Cardiac fibroblast (primary cell): ENCODE measurements at places on chromosomes 12 and 14.

DNA sequence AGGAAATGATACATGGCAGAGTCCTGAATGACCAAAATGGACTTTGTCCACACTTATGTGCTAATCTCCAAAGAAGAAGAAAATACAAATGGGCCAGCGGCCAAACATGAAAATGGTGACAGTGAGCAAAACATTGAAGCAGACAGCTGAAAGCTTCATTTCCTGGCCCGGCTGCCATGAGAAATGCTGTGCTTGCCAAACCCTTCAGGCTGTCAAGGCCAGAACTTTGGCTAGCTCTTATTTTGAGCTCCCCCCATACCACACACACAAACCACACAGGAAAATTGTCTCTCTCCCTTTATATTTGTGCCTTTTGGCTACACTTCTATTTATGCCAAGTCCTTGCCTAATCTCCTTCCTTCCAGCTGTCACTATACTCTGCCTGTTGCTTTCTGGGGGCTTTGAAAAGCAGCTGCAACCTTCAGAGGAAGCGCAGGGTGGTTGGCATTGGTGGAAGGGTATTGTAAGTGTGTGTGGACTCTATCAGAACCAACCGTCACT lies 323.8 kb downstream of the RAD51B start:
- DNase-seq, result peak; percentile 98

GRCh38 chr12:10018386-10018785 lies 8.0 kb downstream of the CLEC12B start:
- DNase-seq, result peak; percentile 54

DNA sequence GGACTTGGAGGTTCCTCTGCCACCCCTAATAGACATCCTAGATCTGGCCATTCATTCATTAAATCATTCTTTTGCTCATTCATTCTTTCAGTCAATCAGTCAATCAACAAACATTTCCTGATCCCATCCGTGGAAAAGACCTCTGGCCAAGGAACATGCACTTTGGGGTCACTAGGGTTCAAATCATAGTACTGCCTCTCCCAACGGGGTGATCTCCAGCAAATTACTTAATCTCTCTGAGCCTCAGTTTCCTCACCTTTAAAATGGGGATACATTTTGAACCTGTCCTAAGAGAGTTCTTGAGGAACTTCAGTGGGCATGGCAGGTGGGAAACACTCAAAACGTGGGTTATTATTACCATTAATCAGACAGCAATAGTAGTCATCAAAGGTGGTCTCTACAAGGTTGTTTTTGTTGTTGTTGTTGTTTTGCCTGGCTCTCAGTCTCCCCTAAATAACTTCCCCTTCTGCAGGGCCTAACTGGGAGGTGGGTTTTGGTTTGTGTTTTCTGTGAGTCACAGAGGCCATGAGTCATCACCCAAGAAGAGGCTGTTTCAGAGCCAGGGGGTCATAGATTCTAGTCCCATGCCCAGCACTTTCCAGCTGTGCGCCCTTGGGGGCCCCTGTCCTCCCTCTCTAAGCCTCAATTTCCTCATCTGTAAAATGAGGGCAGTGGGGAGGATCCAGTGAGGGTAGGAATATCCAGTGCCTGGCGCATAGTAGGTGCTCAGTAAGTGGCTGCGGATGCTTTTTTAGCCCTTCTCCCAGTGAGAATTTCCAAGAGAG lies 16.9 kb upstream of the FAM222A start:
- no peak for DNase-seq

GRCh38 chr12:76123259-76124212 lies 39.1 kb upstream of the NAP1L1 start:
- peak; percentile 58 for DNase-seq

DNA sequence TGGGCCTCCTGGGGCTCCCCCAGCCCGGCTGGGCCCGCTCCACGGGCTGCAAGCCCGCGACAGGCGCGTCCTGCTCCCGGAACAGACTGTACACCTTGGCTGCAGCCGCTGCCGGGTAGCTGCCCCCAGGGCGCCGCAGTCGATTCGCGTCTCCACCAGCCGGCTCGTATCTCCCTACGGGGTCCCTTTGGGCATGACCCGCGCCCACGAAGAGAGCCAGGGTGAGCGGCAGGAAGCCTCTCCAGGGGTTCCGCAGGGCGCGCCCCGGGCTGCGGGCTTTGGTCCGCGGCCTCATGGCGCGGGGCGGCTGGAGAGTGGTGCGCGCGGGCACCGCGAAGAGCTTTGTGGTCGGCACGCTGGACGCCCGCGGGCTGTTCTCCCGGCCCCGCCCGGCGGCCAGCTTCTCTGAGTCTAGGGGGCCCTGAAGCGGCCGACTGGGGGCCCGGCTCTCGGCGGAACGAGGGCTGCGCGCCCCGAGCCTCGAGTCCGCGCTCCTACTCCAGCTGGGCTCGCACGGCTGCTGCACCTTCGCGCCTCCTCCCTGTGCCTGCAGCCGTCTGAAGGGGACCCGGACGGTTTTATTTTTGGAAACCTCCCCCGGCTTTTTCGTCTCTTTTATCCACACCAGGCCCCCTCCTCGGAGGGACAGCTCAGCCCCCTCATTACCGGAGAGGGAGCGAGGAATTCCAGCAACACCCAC lies at the start of gene LTBP2:
LTBP2 (minus strand) TSS at position 588 of the 700 bp plus-strand sequence; CDS start at position 295, 293 bp downstream.
- DNase-seq, result no peak

DNA sequence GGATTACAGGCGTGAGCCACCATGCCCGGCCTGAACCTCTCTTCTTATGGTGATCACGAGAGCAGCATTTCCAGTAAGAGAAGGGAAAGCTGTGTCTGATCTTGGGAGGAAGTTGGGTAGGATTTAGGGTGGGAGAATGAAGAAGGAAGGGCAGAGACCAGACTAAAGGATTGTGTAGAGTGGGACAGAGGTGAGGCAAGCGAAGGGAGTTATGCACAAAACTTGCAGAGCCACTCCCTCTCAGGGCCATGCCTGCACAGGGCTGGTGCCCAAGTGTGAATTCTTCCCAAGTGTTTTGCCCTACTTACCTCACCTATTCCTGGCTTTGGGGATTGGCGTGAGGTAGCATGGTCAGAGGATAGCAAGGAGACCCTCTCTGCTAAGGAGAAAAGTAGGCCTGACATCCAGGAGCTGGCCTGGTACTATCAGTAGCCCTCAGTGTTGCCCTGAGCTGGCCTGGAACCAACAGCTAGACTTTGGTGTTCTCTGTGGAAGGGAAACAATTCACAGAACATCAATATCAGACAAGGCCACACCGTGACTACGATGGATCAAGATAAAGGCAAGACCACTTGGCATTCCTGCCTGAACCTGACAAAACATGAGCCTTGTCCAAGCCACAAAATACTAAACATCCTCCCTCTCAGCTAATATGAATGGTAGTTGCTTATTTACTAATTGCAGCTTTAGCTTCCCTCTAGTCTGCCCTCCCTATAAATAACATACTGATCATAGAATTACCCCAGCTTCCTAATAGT lies 201.0 kb upstream of the AMIGO2 start:
- no peak for DNase-seq

GRCh38 chr12:75483431-75483830 lies 2.9 kb downstream of the GLIPR1 start:
- peak; percentile 26 for DNase-seq

- no peak for DNase-seq
Measured at GRCh38 chr14:96410119-96410518, 18.2 kb downstream of the AK7 start.

GRCh38 chr14:21913759-21914158 lies 240.1 kb upstream of the OR4E1 start:
- DNase-seq, result peak; percentile 77

GRCh38 chr12:129911428-129912049 lies 7.7 kb upstream of the TMEM132D start:
- peak; percentile 27 for DNase-seq

- DNase-seq, result peak; percentile 51
Measured at GRCh38 chr12:19800884-19801283, 361.6 kb downstream of the AEBP2 start.

GRCh38 chr14:24398293-24398652 lies 530 bp upstream of the NYNRIN start:
- peak; percentile 78 for DNase-seq

DNA sequence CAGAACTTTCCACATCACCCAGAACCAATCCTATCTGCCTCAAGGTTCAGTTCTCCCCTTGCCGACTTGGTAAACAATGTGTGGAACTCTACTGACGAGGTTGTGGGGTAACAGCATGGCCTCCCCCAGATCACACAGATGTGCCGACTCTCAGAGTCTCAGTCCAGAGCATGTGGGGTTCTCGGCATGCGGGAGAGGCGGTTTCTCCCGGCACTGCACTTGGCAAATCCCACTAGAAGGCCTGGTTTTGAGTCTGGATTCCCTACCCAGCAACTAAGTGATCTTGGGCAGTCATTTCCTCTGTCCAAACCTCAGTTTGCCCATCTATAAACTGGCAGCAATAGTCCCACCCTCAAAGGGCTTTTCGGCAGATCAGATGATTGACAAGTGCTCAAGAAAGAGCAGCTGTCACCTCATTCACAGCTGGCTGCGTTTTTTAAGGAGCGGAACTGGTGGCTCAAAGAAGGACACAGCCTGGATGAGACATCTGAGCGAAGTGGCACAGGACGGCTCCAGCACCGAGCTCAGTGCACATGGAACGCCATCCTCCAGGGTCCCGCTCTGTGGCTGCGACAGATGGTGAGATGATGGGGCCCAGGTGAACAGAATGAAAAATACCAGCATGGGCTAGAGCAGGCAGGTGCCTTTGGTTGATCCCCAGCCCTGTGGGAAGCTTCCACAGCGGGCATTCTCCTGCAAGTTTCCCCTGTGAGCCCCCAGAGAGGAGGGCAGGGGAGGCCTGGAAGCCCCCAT lies 7.3 kb downstream of the TESC start:
- no peak for DNase-seq

DNA sequence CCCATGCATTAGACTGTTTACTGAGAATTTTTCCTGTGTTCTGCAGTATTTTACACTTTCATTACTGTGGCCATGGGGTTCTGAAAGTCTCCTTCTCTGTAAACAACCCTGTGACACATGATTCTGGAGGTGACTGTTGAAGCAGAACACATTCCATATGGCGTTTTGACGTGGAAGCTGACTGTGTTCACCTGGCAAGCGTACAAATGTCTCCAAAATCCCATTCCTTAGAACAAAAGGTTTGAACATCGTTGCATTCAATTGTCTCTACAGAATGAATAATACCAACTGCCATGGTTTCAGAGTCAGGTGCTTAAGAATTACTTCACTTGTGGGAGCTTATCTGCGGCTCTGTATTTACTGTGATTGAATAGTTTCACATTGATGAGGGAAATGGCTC lies 485.6 kb upstream of the TMEM132C start:
- no peak for DNase-seq

GRCh38 chr14:59707778-59708561 lies 131.4 kb upstream of the CCDC175 start:
- DNase-seq, result no peak

DNA sequence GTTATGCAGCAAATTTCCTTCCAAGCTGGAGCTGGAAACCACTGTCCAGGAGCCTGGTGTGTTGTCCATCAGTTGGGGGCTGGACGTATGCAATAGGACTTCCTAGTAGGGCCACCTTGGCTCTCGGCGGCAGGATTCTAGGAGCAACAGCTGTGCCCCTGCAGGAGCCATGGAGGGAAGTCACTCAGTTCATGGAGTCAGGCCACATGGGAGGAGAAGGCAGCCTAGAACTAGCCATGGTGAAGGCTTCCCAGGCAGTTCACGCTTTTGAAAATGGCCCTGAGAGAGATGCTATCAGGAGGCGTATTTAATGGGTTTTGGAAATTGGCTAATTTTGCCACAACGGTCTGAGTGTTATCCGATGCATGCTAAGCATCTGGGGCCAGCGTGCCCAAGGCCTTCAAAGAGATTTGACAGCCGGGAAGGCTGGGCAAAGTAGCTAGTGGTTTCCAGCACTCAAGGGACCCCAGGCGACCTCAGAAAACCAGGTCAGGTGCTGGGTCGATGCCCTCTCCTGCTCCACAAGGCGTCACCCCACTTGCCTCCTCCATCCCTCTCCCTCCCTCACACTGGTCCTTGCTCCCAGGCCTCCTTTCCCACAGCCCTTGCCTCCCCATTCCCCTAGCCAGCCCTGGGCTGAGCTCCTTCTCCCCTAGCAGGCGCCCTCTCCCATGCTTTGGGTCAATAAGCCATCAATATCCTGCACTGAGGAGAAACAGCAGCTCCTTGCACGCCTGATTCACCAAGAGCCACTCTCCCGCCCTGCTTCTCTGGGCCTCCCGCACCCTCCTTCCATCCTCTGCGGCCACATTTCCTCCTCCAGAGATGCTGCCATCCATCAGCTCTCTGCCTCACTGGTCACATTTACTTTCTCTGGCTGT lies 30.9 kb upstream of the SYNDIG1L start:
- no peak for DNase-seq

DNA sequence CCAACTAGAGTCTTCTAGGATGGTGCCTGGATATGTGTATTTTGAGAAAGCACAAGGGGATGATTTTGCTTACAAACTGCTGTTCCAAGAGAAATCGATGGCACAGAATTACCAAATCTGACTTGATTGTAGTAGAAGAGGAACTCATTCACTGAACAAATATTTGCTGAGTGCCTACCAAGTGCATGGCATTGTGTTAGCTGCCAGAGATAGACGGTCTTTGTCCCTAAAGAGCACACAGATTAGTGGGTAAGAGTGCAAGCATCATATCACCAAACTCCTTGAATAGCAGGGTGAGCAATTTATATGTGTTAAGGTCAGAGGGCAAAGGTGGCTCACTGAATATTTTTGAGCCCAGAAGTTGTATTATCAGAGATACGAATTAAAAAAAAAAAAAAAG lies 3.5 kb upstream of the FOXN3 start:
- no peak for DNase-seq

GRCh38 chr14:81533212-81533535 lies 479 bp downstream of the SEL1L start:
- DNase-seq, result no peak
